ENCODE measurements at places on chromosomes 1 and 21. TPM values are rescaled to one million over a fixed set of nuclear protein-coding genes. Genes with fewer than 3 reads are reported as not detected.

Gene METTL18
- total RNA-seq: 6.6 TPM

GRCh38 chr1:199041173-199041914, 402.5 kb downstream of the PTPRC start:
- DNase-seq: no peak
- no peak overlapping the region for H3K27ac ChIP-seq
- H3K36me3 ChIP-seq: no peaks in the 10 kb centered on the region
- no peaks in the 10 kb centered on the region for H3K4me1 ChIP-seq
- no peak overlapping the region for H3K4me3 ChIP-seq

GRCh38 chr1:16018308-16018707, 465 bp upstream of the HSPB7 start:
- H3K4me1 ChIP-seq: peaks cover 61% of the 10 kb centered on the region
- H3K4me3 ChIP-seq: no peak overlapping the region
- H3K27me3 ChIP-seq: no peaks in the 10 kb centered on the region
- H3K36me3 ChIP-seq: no peaks in the 10 kb centered on the region
- DNase-seq: no peak

- H3K27me3 ChIP-seq: no peaks in the 10 kb centered on the region
- no peak overlapping the region for H3K4me3 ChIP-seq
- H3K36me3 ChIP-seq: no peaks in the 10 kb centered on the region
- no peak overlapping the region for H3K27ac ChIP-seq
Observed at GRCh38 chr1:211734359-211734758, 58.9 kb upstream of the NEK2 start.

GRCh38 chr1:115717541-115717940, 51.0 kb downstream of the CASQ2 start:
- H3K4me1 ChIP-seq: no peaks in the 10 kb centered on the region
- DNase-seq: peak; percentile 69
- no peak overlapping the region for H3K27ac ChIP-seq
- no peak overlapping the region for H3K4me3 ChIP-seq
- no peaks in the 10 kb centered on the region for H3K36me3 ChIP-seq
- H3K27me3 ChIP-seq: no peaks in the 10 kb centered on the region

DNA sequence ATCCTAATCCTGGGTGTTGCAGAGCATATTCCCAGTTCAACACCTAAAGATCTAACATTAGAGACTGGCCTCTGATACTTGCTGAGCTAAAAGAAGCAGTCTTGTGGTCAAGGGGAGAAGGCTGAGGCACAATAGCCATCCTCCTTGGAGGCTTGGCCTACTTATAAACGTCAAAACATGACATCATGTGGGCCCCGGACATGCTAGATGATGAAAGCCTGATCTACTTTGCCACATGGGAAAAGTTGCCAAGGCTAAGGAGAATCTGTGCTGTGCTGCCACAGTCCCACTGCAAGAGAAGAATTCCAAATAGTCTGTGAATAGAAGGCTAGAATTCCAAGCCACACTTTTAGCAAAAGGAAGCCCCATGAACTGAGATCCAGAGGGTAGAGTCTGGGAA, 43.9 kb upstream of the SAMD13 start:
- no peak overlapping the region for H3K4me3 ChIP-seq
- H3K27me3 ChIP-seq: no peaks in the 10 kb centered on the region
- no peaks in the 10 kb centered on the region for H3K36me3 ChIP-seq
- DNase-seq: no peak
- H3K27ac ChIP-seq: no peak overlapping the region

DNA sequence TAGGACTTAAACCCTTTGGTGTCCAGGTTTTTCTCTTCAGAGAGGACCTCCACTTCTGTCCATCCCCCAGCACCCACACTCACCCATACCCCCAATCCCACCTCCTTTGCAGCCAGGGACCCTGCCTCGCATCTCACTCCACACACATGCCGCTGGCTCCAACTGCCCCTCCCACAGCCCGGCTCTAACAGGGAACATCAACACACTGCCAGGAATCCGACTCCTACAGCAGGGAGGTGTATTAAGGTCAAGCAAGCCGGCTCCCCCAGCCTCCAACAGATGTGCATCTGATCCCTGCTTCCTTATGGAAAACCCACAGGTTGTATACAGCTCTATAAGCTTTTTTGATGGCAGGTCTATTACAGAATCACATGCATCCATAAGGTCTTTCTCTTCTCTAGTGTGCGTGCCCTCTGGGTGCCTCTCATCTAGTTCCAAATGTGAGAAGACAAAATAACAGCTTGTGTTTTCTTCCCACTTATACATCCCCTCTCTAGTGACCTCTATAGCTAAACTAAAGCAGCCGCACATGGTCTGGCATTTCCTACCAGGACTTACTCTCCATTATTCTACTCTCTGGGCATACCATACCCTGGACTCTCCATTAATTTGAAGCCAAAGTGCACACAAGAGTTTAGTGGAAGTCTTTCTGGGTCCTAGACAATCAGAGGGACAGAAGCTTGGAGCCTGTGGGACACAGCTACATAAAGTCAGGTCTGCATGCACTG, 16.3 kb downstream of the PIK3C2B start:
- DNase-seq: no peak
- no peak overlapping the region for H3K27ac ChIP-seq
- H3K4me1 ChIP-seq: peaks cover 40% of the 10 kb centered on the region
- no peak overlapping the region for H3K4me3 ChIP-seq

Measured in testis (tissue), 5 donors.